ENCODE measurements at places on chromosomes 3 and 15. TPM values are rescaled to one million over a fixed set of nuclear protein-coding genes. Genes with fewer than 3 reads are reported as not detected.

DNA sequence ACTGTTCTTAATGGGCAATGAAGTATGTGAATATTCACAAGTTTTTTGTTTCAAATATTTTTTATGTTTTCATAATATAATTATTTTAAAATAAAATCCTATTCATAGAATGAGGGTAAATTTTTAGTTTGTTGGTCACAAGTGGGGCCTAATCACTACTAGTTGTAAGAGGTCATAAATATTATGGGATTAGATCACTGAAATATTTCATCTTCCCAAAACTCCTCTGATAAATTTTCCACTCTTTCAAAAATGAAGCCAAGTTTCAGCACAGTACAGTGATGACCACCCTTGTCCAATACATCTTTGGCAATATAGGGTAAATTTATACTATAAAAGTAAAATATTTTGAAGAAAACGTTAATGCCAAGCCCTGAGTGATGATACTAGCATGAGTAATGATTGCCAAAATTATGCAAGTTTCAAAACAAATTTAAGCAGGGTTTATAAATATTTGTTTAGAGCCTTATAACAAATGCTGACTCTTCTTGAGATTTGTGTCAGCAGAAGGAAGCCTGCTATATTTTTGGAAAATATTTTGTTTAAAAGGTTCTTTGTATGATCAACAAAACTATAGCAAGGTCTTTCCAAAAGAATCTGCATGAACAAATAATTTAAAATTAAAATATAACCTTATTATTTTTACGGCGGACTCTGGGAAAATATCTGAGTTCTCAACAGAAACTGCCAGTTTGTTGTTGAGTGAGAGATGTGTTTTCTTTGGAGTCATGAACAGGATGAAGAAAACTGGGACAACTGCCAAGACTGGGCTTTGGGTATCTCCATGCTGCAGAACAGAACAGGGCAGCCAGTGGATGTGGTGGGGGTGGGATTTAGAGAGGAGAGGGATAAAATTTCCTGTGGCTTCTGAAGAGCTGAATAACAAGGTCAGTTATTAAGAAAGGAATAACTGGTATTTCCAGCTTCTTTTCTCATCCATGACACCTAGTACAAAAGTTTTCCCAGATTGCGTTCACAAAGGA is 17.9 kb upstream of the TM4SF1 start:
- peak overlapping the region; percentile 33 for H3K4me3 ChIP-seq
- H3K27me3 ChIP-seq, result no peaks in the 10 kb centered on the region
- no peaks in the 10 kb centered on the region for H3K36me3 ChIP-seq
- H3K27ac ChIP-seq, result peak overlapping the region; percentile 84
- peak; percentile 90 for DNase-seq

TYRO3 gene
- total RNA-seq, result 8.3 TPM

SFMBT1 gene
- 8.0 TPM for total RNA-seq

ANKUB1 gene
- not detected for total RNA-seq

SOX14 gene
- not detected for total RNA-seq
